CD4-positive, alpha-beta T cell treated with Interleukin-2 at 100 ng/mL for 4 hours (primary cell): ENCODE measurements at places on chromosomes 11 and 22.

DNA sequence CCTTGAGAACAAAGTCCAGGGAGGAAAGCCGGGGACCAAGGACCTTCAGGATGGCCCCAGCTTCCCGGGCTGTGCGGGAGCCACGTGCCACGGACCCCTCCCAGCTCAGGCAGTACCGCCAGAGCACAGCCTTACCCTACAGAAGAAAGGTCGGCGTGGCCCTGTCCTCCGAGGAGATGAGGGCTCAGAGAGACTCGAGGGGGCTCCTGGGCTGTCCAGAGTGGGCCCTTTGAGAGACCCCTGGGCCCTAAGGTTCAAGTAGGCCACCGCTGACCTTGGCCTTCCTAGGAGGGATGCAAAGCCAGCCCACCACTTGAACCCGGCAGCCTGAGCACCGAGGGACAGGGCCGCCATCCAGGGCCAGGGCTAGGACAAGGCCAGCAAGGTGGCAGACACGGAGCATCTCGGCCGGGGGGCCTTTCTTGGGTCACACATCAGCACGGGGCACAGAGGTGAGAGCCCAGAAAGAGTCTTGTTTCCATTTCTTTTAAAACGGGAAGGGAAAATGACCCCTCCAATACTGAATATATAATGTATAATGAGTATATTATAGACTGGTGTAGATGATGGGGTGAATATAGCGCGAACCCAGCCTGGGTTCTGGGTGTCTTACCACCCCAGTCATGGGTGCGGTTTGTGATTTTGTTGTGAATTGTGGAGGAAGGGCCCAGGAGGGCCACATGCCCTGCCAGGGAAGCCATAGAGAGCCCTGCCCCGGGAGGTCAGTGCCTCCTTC lies 34.4 kb upstream of the PPARA start:
- DNase-seq, result no peak

DNA sequence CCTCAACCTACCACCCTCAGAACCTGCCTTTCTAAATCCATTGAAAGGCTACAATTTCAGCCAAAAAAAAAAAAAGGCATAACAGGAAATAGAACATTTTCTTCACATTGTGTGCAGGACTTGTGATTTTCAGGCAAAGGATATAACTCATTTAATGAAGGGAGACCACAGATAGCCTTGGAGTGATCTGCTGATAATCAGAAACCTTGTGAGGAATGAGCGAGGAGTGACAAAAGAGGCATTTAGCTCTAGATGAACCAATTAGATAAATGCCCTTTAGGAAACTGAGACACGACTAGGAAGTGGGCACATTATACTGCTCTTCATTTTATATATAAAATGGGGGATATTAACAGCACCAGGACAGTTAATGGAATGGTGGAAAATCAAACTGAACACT lies 216.5 kb upstream of the GRIA4 start:
- no peak for DNase-seq

- no peak for DNase-seq
Measured at GRCh38 chr11:33125611-33126010, 35.7 kb downstream of the CSTF3 start.

- DNase-seq, result no peak
Measured at GRCh38 chr11:123221096-123221561, 26.1 kb upstream of the CLMP start.

DNA sequence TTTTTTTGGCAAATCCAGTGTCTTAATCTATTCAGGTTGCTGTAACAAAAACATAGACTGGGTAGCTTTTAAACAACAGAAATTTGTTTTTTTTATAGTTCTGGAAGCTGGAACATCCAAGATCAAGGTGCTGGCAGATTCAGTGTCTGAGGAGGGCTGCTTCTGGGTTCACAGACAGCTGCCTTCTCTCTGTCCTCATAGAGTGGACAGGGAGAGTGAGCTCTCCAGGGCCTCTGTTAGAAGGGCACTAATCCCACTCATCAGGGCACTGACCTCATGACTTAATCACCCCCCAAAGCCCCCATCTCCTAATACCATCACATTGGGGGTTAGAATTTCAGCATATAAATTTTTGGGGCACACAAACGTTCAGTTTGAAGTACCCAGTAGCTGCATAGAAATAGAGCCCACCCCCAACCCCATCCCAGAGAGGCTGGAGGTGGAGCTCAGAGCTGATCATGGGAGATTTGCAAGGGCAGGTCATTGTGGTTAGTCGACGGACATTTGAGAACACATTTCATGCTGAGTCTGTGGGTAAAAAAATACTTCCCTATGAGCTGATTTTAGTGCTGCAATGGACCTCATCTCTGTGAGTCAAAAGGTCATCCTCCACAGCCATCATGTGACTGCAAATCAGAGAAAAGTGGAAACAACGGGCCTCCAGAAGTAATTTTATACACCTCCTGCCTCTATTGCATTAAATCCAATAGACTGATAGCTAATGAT lies 203.1 kb upstream of the CADM1 start:
- no peak for DNase-seq
